Astrocyte (in vitro differentiated cells and primary cell): ENCODE measurements at places on chromosomes 2 and 18. TPM values are rescaled to one million over a fixed set of nuclear protein-coding genes. Genes with fewer than 3 reads are reported as not detected.

DNA sequence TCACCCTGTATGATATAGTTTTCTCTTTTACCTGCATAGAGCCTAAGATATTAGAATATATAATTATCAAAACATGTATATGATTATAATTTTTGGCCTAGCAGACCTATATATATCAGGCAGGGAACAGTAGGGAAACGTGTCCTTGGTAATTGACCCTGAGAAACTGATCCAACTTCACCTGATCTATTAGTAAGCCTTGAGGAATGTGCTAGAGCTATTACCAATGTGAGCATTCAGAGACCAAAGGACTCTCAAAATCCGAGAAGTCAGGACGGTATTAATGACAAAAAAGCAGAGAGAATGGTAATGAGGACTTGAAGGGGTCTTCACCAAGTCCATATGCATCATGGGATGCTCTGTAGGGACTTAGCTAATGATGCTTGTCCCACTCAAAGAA, 571.9 kb downstream of the CPS1 start:
- peak; percentile 36 for DNase-seq

DNA sequence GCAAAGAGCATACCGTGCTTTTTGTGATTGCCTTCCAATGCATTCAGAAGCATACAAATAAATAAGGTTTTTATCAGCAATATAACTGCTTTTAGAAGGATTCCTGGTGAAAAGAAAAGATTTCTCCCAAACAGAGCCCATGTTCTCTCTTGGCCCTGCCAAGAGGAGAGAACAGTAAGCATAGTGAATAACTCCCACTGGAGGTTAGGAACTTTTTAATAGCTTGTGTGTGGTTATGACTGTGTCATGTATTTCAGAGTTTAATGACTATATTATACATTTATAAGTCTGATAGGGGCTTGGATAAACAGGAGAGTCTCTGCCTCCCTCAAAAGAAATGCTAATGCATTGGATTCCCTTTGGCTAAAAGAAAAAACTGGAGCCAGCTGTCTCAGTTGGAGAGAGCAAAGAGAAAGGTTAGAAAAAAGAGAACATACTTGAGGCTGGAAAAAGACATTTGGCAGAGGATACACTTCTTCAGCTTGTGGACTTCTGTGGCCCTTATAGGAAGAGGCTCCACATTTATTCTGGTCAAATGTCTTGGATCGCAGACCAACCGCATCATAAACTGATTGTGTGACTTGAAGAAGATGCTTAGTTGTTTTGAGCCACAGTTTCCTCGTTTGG, 63.0 kb upstream of the SPRED2 start:
- peak; percentile 22 for DNase-seq

DNA sequence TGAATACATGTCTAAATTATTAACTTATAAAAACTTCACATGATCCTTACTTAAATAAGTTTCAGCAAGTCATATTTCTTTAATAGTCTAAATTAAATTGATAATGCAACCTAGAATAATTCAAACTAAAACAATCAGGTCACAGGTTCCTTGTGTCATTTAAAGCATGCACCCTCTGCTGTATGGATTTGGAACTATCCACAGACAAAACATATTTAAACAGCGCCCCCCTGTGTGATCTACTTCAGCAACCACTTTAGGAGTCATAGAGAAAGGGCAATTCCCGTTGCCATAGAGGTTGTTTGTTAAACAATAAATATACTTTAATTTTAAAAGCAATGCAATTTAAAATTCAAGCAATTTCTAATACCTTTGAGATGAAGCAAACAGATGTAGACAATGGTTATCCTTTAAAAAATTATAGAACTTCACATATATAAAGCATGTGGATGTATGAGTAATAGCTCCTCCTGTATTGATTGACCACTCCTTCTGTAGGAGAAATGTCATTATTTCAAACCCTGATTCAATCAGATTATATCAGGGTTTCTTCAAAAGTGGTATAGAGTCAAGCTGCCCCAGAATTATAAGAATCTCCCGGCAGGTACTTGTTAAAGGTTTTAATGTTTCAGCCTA, 21.2 kb downstream of the GRB14 start:
- peak; percentile 55 for DNase-seq

GRCh38 chr2:238425979-238426567, 654 bp upstream of the ASB1 start:
- DNase-seq = peak; percentile 88

DNA sequence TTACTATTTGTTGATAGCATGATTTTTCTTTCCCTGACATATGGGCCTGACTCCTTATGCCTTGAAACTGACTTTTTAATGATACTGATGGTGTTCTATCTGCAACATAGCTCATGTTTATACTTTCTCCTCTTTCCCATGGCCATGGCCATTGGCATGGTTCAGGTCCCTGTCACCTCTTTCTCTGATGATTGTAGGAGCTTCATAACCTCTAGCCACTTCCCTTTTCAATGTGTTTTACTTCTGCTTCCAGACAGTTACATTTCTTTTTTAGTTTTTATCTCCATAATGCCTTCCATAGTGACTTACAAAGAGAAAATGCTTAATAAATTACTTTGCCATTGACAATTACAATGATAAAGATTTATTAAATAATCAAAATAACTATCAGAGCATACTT, 177.9 kb upstream of the SETBP1 start:
- DNase-seq = no peak

- no peak for DNase-seq
These were observed 90.5 kb downstream of the LRATD1 start for GRCh38 chr2:14722904-14723570.

DNA sequence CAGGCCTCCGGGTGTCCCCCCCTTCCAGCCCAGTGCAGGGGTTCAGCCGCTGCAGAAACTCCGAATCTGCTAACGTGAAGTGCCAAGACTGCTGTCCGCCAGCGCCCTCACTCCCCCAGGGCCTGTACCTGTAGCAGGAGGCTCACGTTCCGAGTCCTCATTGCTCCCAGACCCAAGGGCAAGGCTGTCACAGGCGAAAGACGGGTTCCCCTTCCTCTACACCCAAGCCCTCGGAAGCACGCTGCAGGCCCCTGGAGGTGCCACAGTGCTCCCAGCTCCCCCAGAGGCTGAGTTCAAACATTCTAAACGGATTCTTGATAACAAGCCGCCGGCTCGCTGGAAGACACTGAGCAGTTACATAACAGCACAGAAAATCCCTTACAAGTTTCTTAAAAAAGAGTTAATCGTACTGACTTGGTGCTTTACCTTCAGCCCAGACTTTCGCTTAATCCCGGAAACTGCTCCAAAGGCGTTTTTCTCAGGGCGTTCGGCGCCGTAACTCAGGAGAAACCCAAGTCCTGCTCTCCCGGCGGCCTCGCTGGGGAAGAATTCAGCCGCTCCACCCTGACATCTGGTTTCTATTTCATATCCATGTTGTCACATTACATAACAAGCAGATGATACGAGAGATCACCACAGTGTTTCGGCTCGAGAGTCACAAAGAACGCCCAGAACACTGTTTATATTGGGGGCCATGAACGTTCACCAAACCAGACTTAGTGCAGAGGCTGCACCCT, 92.0 kb downstream of the HDAC4 start:
- no peak for DNase-seq

GRCh38 chr2:128332091-128332634, 13.5 kb upstream of the HS6ST1 start:
- DNase-seq = no peak

DNA sequence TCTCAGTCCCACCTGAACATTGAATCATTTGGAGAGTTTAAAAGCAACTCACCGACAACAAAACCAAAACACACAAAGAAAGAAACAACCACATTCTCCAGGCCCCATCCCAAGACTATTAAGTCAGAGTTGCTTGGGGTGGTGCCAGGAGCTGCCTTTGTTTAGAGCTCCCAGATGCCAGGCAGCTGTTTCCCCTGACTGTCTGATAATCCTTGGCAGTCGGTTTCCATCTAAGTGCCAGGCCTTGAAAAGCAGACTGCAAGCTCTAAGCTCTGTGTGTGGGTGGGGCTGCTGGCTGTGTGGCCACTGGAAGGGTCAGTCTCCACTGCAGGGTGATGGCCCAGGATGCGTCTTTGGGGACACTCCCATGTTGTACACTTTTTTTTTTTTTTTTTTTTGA, 255.3 kb upstream of the AGAP1 start:
- peak; percentile 73 for DNase-seq

DNA sequence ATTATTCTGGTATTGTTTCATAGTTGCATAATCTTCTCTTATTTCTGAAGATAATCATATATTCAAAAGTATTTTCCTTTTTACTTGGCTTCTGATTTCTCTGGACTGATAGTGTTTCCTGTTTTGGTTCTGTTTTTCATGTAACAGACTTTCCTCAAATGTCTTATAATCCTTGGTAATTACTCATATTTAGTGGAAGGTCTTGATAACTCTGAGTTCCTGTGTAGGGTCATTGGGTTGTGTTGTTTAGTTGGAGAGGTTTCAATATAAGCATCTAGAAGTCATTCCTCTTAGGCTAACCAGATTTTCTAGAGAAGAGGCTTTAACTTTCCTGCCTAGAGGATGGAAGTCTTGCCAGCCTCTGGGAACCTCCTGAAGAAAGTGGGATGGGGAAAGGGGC, 23.8 kb downstream of the MFSD6 start:
- DNase-seq = no peak

DNA sequence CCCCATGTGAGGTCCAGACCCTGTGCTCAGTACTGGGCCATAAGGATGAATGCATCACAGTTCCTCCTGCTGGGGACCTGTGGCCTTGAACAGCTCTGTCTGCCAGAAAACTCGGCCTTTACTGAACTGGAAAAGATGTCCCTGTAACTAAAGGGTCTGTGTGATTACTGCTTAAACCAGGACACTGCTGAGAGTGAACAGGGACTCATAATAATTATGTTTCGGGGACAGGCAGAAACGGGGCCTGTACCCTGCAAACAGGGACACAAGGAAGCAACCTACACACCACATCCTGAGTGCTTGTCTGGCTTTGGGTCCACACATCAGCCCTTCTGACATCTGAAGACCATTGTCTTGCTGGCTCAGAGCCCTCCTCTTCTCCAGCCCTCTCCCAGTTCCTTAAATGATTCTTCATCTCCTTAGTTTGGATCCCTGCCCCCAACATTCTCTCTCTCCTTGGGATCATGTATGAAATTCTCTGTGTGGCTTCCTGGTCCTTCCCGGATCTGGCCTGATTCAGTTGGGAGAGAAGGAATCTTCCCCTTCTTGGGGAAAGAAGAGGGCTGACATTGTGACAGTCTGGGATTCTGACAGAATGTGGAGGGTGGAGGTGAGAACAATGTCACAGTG, 248.0 kb downstream of the MYCN start:
- DNase-seq = no peak

DNA sequence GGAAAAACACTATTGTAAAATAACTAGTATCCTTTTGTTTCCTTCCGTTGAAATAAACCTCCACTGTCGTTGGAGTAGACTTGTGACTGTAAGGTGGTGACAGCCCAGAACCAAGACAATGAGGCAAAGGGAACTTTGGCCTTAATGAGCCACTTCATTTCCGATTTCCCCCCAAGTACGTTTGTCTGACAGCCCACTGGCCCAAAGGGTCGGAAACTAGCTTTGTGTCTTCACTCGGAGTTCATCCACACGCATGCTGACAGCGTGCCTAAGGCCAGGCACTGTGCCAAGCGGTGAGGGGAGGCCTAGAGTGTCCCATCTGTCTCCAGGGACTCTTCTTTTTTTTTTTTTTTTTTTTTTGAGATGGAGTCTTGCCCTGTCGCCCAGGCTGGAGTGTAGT, 21.0 kb downstream of the HJURP start:
- no peak for DNase-seq

DNA sequence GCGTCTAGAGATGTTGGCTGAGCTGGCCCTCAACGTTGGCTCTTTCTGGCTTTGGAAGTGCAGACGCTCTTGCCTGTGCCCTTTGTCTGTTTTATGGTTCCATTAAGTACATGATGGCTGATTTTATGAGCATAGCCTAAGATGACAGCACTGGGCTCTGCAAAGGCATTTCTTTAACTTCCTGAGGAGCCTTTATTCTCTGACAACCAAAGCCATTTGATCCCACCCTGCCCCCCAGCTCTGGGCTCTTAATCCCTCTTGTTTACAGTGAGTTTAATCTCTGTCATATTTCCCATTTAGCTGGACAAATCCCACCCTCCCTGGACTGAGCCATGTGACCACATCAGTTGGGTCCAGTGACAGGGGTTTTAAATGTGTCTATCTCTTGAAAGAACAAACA, 195.9 kb downstream of the ACKR3 start:
- no peak for DNase-seq

DNA sequence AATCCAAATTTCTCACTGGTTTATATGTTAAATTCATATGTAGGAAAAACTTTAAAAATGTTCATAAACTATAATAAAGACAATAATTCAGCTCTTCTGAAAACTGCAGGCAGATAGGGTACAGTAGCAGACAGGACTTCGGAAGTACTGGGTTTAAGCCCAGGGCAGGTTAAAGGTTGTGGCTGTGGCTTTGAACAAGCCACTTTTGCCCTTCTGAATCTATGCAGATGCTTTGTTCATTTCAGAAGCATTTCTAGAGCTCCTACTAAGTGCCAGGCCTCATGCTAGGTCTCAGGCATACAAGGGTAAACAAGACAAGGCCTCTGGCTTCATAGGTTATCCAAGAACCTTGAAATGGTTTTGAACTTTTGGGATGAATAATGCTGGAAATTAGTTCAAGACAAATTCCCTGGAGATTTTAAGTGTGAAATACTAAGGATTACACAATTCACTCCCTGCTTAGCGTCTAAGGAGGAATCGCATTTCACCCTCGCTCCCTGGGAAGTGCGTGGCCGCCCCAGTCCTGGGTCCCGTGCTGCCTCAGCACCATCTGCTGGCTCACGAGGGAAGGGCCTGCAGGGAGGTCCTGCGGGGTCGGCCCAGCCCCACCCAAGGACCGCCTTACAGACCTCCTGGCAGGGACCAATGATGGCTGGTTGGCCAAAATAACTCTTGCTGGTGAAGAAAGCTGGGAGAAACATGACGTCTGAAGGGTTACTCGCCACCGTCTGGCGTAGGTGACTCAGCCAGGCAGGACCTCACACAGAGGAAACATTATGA, 67.7 kb upstream of the L3MBTL4 start:
- DNase-seq = peak; percentile 42

Gene RAB6D
- total RNA-seq = 0.43 and 0.70 TPM in 2 replicates

Gene EN1
- 0.09 TPM in 1 of 2 replicates, not detected in the other for total RNA-seq

Gene ZNF892
- total RNA-seq = 4.8 and 5.9 TPM in 2 replicates

Gene BIRC6
- 81.0 and 86.1 TPM in 2 replicates for total RNA-seq

Gene SPATA3
- total RNA-seq = not detected in 2 replicates

Gene LOXHD1
- not detected in 2 replicates for total RNA-seq
